ENCODE measurements at places on chromosomes 7 and 10.

DNA sequence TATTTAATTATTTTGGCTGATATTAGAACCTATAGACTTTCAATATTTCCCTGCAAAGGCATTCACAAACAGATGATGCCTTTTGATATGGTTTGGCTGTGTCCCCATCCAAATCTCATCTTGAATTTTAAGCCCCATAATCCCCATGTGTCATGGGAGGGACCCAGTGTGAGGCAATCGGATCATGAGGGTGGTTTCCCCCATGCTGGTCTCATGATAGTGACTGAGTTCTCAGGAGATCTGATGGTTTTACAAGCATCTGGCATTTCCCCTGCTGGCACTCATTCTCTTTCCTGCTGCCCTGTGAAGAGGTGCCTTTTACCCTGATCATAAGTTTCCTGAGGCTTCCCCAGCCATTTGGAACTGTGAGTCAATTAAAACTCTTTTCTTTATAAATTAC is 9.3 kb upstream of the PNLIPRP3 start:
- DNase-seq = no peak
- no peaks in the 10 kb centered on the region for H3K4me1 ChIP-seq
- no peak overlapping the region for H3K27ac ChIP-seq
- H3K27me3 ChIP-seq = no peaks in the 10 kb centered on the region
- H3K4me3 ChIP-seq = no peak overlapping the region

DNA sequence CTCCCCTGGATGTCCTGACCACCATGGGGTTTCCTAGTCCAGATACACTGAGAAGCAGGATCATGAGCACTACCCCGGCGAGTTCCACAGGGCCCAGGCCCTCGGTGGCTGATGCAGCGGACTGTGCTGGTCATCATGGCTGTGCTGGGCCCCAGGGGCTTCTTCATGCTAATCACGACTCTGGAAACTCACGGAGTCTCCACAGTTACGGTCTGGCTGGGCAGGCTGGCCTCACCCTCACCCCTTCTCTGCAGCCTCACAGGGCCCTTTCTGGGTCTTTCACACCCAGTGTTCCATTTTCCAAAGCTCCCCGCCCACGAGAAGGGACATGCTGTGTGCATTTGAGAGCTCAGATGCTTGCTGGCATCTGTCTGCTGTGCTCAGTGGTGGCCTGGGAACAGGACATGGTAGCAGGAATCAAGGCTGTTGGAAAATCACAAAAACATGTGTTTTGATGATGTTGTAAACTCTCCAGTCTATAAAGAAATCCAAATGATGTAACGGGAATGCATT is 119.0 kb downstream of the PTPN20 start:
- no peak overlapping the region for H3K4me3 ChIP-seq
- no peaks in the 10 kb centered on the region for H3K27me3 ChIP-seq
- H3K27ac ChIP-seq = no peak overlapping the region

- no peak overlapping the region for H3K4me3 ChIP-seq
- H3K27me3 ChIP-seq = peaks cover 20% of the 10 kb centered on the region
- H3K4me1 ChIP-seq = no peaks in the 10 kb centered on the region
- H3K36me3 ChIP-seq = no peaks in the 10 kb centered on the region
- no peak overlapping the region for H3K27ac ChIP-seq
These were observed 41.1 kb downstream of the RASGEF1A start for GRCh38 chr10:43225787-43226153.

DNA sequence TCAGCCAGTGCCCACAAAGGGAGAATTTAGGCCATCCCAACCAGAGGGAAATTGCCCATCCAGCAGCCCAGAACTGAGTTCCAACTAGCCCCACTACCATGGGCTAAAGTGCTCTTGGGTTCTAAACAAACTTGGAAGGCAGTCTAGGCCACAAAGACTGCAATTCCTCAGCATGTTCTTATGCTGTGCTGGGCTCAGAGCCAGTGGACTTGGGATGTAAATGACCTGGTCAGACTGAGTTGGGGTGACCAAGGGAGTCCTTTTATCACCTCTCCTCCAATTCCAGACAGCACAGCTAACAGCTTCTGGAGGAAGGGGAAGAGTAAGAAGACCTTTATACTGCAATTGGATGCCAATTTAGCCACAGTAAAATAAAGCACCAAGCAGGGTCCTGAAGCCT is 607.2 kb upstream of the KCND2 start:
- no peaks in the 10 kb centered on the region for H3K4me1 ChIP-seq
- no peaks in the 10 kb centered on the region for H3K36me3 ChIP-seq

GRCh38 chr10:104077247-104077646 is 8.4 kb downstream of the COL17A1 start:
- H3K36me3 ChIP-seq = no peaks in the 10 kb centered on the region
- no peaks in the 10 kb centered on the region for H3K27me3 ChIP-seq
- H3K27ac ChIP-seq = no peak overlapping the region

DNA sequence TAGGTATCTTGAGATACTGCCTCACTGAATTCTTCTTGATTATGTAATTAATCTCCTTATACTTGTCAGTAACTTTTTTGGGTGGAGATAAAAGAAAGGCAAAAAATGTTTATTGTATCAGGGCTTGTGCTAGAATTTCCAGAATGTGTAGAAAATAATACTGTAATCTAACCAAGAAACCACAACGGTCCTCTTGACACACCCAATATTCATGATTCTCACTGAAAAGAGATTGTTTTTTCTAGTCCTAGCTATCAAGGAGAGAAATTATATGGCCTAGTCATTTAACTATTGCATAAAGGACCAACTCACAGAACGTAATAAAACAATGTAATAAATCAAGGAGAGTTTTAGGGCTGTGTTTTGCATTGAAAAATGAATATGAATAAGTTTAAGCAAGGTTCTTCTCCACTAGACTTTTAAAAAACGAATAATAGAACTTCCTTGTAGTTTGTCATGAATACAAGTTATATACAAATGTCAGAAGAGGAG is 80.0 kb upstream of the STEAP4 start:
- no peak for DNase-seq
- H3K36me3 ChIP-seq = no peaks in the 10 kb centered on the region
- no peak overlapping the region for H3K27ac ChIP-seq
- no peaks in the 10 kb centered on the region for H3K4me1 ChIP-seq
- H3K27me3 ChIP-seq = no peaks in the 10 kb centered on the region

- DNase-seq = no peak
- H3K27me3 ChIP-seq = no peaks in the 10 kb centered on the region
- no peaks in the 10 kb centered on the region for H3K4me1 ChIP-seq
- no peak overlapping the region for H3K4me3 ChIP-seq
These were observed 198.0 kb downstream of the CSTF2T start for GRCh38 chr10:51501396-51501795.

DNA sequence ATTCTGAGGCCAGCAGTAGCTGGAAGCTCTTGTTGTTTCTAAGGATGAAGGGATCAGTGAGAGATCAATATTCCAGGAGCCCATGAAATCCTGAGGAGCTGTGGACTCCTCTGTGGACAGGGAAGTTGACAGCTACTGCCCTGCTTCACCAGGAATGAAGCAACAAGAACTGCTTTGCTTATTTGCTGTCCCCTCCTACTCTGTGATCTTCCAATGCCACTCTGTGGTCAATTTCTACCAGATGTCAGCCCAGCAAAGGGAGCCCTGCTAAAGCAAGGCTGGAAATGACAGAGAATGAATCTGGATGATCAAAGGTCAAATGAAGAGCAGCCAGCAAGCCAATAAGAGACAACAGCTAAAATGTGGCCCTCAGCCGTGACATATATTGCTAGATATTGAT is 227.5 kb upstream of the CHRM2 start:
- H3K27me3 ChIP-seq = no peaks in the 10 kb centered on the region
- H3K4me3 ChIP-seq = no peak overlapping the region
- no peak overlapping the region for H3K27ac ChIP-seq
- DNase-seq = no peak
- no peaks in the 10 kb centered on the region for H3K4me1 ChIP-seq

GRCh38 chr10:80530816-80531215 is 6.9 kb upstream of the SH2D4B start:
- no peaks in the 10 kb centered on the region for H3K27me3 ChIP-seq
- H3K4me3 ChIP-seq = no peak overlapping the region
- no peaks in the 10 kb centered on the region for H3K4me1 ChIP-seq
- H3K36me3 ChIP-seq = no peaks in the 10 kb centered on the region
- no peak for DNase-seq

- no peaks in the 10 kb centered on the region for H3K27me3 ChIP-seq
- H3K36me3 ChIP-seq = no peaks in the 10 kb centered on the region
- no peak for DNase-seq
- no peaks in the 10 kb centered on the region for H3K4me1 ChIP-seq
- H3K4me3 ChIP-seq = no peak overlapping the region
- no peak overlapping the region for H3K27ac ChIP-seq
These were observed 105.3 kb downstream of the SORCS1 start for GRCh38 chr10:107059068-107059804.

GRCh38 chr10:99976886-99977665 is 32.7 kb downstream of the DNMBP start:
- H3K36me3 ChIP-seq = no peaks in the 10 kb centered on the region
- DNase-seq = no peak
- peaks cover 4% of the 10 kb centered on the region for H3K4me1 ChIP-seq
- no peak overlapping the region for H3K4me3 ChIP-seq

DNA sequence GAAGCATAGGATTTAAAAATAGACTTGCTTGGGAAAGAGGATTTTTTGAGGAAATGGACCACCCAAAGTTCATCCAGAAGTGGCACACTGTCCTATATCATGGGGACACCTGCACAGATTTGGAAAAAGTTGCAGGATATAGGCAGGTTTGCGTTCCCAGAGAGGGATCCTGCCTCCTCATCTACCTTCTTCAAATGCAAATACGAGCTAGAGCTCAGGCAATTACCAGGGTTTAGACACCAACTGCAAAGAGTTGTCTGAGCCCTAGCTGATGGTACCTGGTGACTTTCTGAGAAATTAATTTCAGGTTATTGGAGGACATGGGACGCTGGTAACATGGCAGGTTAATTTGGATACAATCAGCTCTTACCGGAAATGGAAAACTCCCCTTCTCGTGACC is 423.7 kb upstream of the MTPN start:
- H3K4me1 ChIP-seq = no peaks in the 10 kb centered on the region
- DNase-seq = no peak
- H3K27ac ChIP-seq = no peak overlapping the region
- no peaks in the 10 kb centered on the region for H3K27me3 ChIP-seq
- no peaks in the 10 kb centered on the region for H3K36me3 ChIP-seq

- no peak overlapping the region for H3K4me3 ChIP-seq
- H3K27ac ChIP-seq = no peak overlapping the region
- no peaks in the 10 kb centered on the region for H3K36me3 ChIP-seq
- no peaks in the 10 kb centered on the region for H3K4me1 ChIP-seq
These were observed 8.2 kb downstream of the CNNM1 start for GRCh38 chr10:99337311-99337811.

GRCh38 chr10:11275651-11276050 is 258.0 kb downstream of the CELF2 start:
- H3K4me3 ChIP-seq = no peak overlapping the region
- DNase-seq = no peak
- H3K4me1 ChIP-seq = no peaks in the 10 kb centered on the region
- no peak overlapping the region for H3K27ac ChIP-seq
- H3K27me3 ChIP-seq = no peaks in the 10 kb centered on the region

GRCh38 chr7:107167483-107168232 is 1.1 kb upstream of the HBP1 start:
- H3K4me3 ChIP-seq = peak overlapping the region; percentile 47
- no peaks in the 10 kb centered on the region for H3K36me3 ChIP-seq
- no peaks in the 10 kb centered on the region for H3K4me1 ChIP-seq
- H3K27me3 ChIP-seq = no peaks in the 10 kb centered on the region
- H3K27ac ChIP-seq = peak overlapping the region; percentile 97

GRCh38 chr7:159063046-159063840 is 81.4 kb downstream of the VIPR2 start:
- no peaks in the 10 kb centered on the region for H3K36me3 ChIP-seq
- no peaks in the 10 kb centered on the region for H3K27me3 ChIP-seq
- H3K4me1 ChIP-seq = no peaks in the 10 kb centered on the region
- no peak for DNase-seq

DNA sequence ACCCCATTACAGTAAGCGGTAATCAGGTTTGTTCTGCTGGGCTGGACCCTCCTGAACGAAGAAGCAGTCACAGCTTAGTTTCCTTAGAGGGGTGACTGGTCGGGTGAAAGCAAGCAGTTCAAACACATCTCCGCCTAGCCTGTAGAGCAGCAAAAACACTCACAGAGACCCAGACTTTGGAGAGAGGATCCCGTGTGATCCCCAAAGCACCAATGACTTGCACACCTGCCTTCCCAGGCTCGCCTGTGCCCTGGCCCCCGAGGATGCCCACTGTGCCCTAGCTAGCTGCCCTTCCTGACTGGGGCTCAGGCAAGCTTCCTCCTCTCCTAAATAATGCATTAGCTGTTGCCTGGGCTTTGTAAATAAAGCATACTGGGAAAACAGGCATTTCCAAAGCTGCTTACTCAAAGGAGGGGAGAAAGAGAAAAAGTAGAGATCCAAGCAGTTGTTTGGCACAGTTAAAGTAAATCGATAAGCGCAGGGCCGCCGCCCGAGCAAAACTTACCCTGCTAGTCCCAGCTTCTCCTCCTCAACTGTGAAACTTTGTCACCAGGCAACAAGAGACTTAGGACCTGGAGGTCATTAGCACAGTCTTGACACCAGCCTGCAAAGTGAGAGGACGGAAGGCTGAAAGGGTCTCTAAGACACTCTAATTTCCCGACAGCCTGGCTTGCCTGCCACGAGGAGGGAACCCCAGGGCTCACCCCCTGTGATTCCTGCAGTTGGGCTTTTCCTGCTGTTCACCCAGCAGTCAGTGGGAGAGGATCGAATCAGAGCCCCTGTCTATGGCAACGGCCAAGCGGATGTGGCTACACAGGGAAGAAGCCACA is 4.8 kb downstream of the LRRC18 start:
- no peaks in the 10 kb centered on the region for H3K27me3 ChIP-seq
- DNase-seq = no peak
- no peaks in the 10 kb centered on the region for H3K4me1 ChIP-seq
- H3K36me3 ChIP-seq = no peaks in the 10 kb centered on the region

DNA sequence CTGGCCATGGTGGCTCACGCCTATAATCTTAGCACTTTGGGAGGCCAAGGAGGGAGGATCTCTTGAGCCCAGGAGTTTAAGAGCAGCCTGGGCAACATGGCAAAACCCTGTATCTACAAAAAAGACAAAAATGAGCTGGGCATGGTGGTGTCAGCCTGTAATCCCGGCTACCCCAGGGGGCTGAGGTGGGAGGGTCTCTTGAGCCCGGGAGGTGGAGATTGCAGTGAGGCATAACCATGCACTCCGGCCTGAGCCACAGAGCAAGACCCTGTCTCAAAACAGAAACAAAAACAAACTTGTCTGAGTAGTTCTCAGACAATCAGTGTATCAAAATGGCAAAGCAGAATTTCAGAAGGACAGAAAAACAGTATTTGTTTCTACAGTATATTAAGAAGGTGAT is 45.2 kb upstream of the BPGM start:
- no peaks in the 10 kb centered on the region for H3K36me3 ChIP-seq
- no peak for DNase-seq
- H3K27ac ChIP-seq = no peak overlapping the region
- no peaks in the 10 kb centered on the region for H3K4me1 ChIP-seq
- no peak overlapping the region for H3K4me3 ChIP-seq

- H3K4me3 ChIP-seq = no peak overlapping the region
- DNase-seq = peak; percentile 71
- peaks cover 14% of the 10 kb centered on the region for H3K4me1 ChIP-seq
These were observed 31.3 kb upstream of the ZNRF2 start for GRCh38 chr7:30252885-30253795.

- no peaks in the 10 kb centered on the region for H3K27me3 ChIP-seq
- no peaks in the 10 kb centered on the region for H3K36me3 ChIP-seq
- H3K4me3 ChIP-seq = no peak overlapping the region
- H3K4me1 ChIP-seq = no peaks in the 10 kb centered on the region
- DNase-seq = no peak
These were observed 421.4 kb downstream of the PLXNA4 start for GRCh38 chr7:132154695-132155471.

- H3K4me1 ChIP-seq = no peaks in the 10 kb centered on the region
- H3K27ac ChIP-seq = no peak overlapping the region
- H3K27me3 ChIP-seq = no peaks in the 10 kb centered on the region
These were observed 23.3 kb downstream of the AQP1 start for GRCh38 chr7:30934732-30935568.

Measured in colonic mucosa (tissue), 4 donors.